Esophagus mucosa (tissue), 1 donor: ENCODE measurements at places on chromosomes 1 and 21. TPM values are rescaled to one million over a fixed set of nuclear protein-coding genes. Genes with fewer than 3 reads are reported as not detected.

Gene IFNLR1
- 4.0 TPM for total RNA-seq

- no peak for ATAC-seq
Measured at GRCh38 chr1:10467078-10467477, 5.3 kb downstream of the DFFA start.

GRCh38 chr1:91885213-91885715, 687 bp downstream of the TGFBR3 start:
- ATAC-seq, result no peak

GRCh38 chr1:103107741-103108375, 464 bp downstream of the COL11A1 start:
- ATAC-seq, result no peak

Gene AMY2A
- total RNA-seq, result not detected

- ATAC-seq, result no peak
Measured at GRCh38 chr1:202165942-202166843, 5.8 kb upstream of the PTPN7 start.

GRCh38 chr1:244801246-244801645, 34.2 kb upstream of the COX20 start:
- ATAC-seq, result peak; percentile 33

Gene ADGRL2
- total RNA-seq, result 40.5 TPM

DNA sequence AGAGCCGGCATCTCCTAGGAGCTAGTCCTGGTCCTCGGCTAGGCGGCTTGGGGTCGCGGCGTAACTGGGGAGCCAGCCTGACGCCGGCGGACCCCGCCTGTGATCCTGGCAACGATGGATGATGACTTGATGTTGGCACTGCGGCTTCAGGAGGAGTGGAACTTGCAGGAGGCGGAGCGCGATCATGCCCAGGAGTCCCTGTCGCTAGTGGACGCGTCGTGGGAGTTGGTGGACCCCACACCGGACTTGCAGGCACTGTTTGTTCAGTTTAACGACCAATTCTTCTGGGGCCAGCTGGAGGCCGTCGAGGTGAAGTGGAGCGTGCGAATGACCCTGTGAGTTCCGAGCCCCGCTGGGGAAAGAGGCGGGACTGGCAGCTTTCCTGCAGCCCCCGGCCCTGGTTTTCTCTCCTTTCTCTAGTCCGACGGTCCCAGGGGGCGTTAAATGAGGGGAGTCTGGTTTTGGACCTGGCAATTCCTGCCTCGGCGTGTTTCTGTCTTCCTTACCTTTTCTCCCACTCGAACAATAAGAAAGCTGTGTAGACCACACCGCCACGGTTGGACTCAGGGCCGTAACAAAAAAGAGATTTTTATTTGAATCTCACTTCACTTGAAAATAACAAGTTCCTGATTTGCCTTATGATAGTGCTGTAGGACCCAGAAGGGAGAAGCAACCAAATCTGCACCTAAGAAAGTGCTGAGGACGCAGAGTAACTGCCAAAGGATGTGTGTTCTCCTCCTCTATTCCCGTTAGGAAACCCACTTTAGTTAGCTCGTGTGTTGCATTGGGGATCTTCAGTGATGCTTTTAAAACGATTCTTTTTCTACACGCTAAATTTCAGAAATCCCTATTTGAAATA, at the start of gene SPRTN:
TSS of gene SPRTN (plus strand) at position 24 of the 859 bp plus-strand sequence. CDS start at position 115, 91 bp downstream.
- peak; percentile 74 for ATAC-seq

- ATAC-seq, result no peak
Measured at GRCh38 chr21:20802631-20803260, 195.5 kb upstream of the NCAM2 start.

DNA sequence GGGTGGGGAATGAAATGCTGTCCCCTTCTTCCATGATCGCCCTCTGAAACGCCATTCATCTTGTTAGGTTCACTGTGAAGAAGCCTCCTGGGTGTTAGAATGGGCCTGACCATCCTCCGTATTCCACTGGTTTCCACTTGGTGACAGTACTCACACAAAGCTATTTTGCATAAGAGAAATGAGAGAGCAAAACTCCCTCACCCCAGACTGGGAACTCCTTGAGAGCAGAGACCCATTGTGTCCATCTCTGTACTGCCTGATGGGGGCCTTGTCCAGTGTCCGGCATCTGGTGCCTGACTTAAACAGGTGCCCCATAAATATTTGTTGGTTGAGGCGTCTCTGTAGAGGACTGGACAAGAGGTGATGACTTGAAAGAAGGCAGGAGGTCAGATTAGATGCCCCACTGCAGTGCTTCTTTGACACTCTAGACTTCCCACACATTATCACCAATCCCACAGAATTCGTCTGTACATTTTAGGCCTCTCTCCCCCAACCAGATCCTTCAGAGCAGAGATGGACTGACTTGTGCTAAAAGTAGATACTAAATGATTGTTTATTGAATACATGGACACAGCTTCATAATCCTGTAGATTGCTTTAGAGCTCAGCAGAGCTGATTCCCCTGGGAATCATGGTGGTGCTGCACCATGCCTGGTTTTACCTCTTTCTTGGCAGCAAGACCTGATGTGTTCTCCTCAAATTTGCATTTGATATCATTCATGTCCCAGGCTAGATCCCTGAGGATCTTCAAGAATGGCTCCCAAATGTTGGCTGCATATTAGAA, 22.4 kb upstream of the KCNA2 start:
- ATAC-seq, result no peak

DNA sequence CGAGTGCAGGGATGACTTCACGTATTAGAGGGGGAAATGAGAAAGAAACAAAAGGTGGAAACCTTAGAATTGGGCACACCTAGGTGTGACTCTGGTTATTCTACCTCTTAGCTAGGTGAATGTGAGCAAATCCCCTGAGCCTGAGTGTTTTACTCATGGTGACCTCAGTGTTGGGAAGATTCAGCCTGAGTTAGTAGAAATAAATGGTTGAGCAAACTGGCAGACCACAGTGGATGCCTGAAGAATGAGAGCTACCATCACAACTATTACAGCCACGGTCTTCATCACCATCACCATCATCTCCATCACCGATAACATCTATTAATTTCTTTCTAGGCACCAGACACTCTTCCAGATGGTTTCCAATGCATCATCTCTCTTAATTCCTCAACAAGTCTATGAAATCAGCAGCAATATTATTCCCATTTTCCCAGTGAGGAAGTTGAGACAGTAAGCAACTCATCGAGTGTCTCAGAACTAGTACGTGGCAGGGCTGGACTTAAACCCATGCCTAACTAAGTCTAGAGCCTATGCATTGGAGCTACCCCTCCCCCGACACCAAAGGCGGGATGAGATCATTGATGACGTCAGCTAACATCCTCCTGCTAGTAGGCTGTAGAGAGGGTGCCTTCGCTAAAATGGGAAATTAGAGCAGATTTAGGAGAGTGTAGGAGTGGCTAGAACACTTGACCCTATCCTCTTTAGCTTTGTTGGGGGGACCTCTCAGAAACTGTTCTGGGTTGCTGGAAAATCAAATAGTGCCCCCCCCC, 7.9 kb upstream of the KAZN start:
- no peak for ATAC-seq

DNA sequence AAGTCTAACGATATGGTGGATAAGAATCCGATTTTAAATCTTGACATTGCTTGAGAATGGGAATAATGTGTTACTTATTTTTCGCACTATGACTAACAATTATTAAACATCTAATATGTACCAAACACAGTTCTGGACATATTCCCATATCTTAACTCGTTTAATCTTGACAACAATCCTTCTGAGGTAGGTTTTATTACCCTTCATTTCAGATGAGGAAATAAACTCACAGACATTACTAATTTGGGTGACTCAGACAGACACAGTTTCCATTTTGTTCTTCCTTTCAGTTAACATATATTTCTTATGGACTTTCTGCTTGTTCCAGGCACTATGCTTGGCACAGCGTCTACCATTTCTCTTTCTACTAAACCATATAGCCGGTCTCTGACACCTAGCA, 244.8 kb downstream of the SMYD3 start:
- no peak for ATAC-seq

GRCh38 chr1:201585093-201585483, 46.2 kb downstream of the NAV1 start:
- no peak for ATAC-seq

DNA sequence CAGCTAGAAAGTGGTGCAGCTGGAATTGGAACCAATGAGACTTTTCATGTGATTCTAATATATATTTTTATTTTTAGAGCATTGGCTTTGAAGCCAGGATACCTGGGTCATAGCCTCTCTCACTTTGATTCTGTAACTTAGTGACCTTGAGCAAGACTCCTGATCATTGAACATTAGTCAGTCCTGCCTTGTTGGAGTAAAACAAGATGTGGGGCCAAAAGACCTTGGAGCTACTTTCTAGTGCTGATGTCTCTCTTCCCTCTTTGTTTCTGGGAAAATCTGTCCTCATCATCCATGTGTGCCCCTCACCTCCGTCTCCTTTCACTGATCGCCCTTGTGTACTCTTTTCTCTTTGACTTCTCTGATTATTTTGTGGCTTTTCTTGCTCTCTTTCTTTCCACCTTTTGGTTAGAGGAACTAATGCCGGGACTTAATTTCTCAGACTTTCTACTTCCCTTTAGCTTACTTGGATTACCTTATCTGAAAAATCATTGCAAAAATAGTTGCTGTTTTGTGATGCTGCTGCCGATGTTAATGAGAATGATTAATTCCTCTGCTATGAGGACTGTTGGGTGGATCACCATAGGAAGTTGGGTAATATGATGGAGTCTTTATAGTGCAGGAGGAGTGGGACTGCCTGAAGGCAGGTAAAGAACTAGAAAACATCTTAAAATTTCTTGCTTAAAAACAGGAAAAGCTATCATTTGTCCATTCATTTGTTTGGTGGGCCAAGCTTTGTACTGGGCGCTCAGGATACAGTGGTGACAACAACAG, 72.0 kb downstream of the NOS1AP start:
- no peak for ATAC-seq

- no peak for ATAC-seq
Measured at GRCh38 chr1:234940841-234941240, 187.8 kb downstream of the TOMM20 start.

- ATAC-seq, result no peak
Measured at GRCh38 chr1:111449703-111450017, 396 bp downstream of the ATP5PB start.

GRCh38 chr1:145717833-145718232, 1.5 kb upstream of the CD160 start:
- no peak for ATAC-seq

Gene KIF26B
- total RNA-seq, result 0.56 TPM

Gene MTMR11
- total RNA-seq, result 5.8 TPM

DNA sequence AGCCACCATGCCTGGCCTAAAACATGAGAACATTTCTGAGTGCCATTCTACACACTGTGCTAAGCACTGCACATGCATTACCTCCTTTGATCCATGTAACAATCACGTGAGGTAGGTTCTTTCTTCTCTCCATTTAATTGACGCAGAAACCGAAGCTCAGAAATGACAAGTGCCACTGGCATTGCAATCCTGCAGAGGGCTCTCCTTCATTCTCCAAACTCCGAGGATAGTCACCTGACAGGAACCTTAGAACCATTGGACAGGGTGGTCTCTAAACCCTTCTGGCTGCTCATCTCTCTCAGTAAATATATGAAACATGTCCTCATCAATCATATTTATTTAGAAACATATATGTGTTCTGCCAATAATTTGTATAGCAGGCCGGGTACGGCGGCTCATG, 167.1 kb upstream of the JUN start:
- ATAC-seq, result no peak

DNA sequence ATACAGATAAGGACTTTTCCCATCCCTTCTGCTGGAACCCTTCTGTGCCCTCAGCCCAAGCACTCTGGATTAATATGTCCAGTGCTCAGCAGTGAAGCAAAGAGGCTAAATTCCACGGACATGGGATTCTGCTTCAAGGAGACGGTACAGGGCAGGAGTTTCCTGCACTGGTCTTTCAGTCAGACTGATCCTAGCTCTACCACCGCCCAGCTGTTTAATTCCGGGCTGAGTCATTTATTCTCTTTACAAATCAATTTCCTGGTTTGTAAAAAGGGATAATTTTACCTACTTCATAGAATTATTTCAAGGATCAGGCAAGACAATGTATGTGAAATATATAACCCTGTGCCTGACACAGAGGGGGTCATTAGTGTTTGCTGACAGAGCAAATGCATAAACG, 41.6 kb upstream of the NRDC start:
- peak; percentile 47 for ATAC-seq

GRCh38 chr1:154148807-154149206, 6.1 kb downstream of the NUP210L start:
- no peak for ATAC-seq

GRCh38 chr21:9772348-9772672, 749.1 kb upstream of the TPTE start:
- no peak for ATAC-seq

Gene RGS18
- total RNA-seq, result 0.52 TPM

Gene SAMD11
- total RNA-seq, result 0.52 TPM

DNA sequence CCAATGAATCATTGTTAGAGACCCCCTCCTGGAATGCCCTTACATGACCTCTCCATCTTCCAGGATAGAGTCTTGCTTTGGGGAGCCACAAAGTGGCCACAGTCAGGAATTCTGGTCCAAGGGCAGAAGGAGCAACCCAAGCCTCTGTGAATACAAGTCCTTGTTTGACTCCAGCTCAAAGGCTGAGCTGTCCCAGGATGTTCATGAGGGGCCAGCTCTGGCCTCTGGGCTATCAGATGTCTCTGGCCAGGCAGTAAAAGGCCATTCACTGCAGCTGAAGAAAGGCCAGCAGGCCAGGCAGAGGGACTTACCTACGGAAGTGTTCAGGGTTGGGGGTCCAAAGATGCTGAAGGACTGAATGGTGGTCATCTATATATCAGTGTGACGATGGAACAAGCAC, 98.3 kb upstream of the IPO9 start:
- ATAC-seq, result no peak

DNA sequence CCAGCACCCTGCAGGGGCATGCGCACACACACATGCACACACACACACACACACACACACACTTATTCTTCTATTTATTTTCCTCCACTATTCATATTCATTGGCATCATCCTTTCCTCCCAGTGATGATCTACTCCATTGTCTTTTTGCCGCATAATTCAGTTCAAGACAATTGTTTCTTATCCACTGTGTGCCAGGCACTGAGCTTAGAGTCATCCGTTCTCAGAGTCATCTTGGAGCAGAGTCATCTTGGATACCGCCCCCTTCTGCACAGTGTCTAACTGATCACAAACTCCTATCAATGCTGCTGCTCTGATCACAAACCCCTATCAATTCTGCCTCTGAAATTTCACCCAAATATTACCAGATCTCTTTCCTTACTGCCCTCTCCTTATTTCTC, 102.8 kb upstream of the PROX1 start:
- ATAC-seq, result no peak

Gene IL20
- not detected for total RNA-seq

GRCh38 chr1:28249013-28249865, 10.1 kb upstream of the SESN2 start:
- peak; percentile 55 for ATAC-seq
